ENCODE measurements at places on chromosomes 11 and 22.

GRCh38 chr22:27273436-27273835 is 528.1 kb downstream of the MN1 start:
- DNase-seq: no peak

DNA sequence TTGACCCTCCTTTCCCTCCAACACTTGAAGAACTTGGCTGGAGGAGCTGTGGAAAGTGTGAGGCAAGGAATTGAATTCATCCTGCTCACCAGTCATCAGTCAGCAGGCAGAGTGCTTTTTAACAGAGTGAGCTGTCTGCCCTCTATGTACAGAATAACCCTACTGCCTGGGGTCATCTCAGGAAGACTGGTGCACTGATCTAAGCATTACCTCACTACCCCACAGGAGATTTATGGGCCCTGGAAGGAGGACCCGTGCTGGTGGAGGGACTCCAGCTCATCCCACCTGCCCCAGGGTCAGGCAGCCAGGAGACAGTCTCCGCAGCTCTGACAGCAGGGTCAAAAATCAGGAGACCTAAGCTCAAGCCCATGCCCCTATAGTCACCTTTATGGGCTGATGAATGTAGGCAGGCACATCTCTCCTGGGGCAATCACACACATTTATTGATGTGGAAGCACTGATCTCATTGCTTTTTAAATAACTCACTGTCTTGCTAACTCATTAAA is 270.8 kb upstream of the SESN3 start:
- no peak for DNase-seq

- DNase-seq: no peak
Measured at GRCh38 chr22:24413271-24413670, 14.1 kb upstream of the ADORA2A start.

GRCh38 chr11:118643142-118643994 is 36.0 kb downstream of the PHLDB1 start:
- DNase-seq: no peak

- DNase-seq: no peak
Measured at GRCh38 chr11:13963169-13963948, 836 bp downstream of the SPON1 start.

- DNase-seq: no peak
Measured at GRCh38 chr22:40826984-40827741, 8.0 kb upstream of the SLC25A17 start.

DNA sequence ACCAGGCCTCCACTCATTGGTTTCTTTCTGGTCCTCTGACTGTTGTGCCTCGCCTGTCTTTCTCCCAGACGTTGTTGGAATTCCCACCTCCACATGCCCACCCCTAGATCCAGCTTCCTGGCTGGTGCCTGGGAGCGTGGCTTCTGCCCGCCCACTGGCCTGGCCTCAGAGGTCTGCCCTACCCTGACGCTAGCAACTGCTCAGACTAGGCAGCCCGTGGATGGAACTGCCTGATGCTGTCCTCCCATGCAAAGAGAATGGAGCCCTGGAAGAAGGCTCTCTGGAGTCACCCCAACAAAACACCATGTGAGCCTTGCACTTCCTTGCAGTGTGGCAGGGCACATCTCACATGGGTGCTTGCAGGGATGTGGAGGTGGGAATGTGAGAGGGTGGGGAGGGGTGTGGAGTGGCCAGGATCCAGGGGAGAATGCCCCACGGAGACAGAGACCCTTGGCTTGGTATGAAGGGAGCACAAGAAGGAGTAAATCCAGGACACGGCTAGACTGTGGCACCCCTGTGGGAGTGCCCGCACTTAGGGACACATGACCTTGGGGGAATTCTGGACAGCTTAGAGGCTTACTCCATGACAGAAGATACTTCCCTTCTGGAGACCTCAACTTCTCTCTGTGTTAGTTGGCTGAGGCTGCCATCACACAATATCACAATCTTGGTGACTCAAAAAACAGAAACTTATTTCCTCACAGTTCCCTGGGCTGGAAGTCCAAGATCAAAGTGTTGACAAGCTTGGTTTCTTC is 22.5 kb upstream of the ADA2 start:
- DNase-seq: no peak

- DNase-seq: peak; percentile 51
Measured at GRCh38 chr22:26360169-26360885, 68.7 kb upstream of the ASPHD2 start.

All from fibroblast of skin of left quadriceps (primary cell).